NB4 (cell line): ENCODE measurements at places on chromosomes 4 and X.
A peak's percentile ranks its signal among the peaks of the same experiment; 100 is the strongest.

- DNase-seq, result peak; percentile 1
Observed at GRCh38 chrX:112512509-112512908, 167.2 kb downstream of the LHFPL1 start.

DNA sequence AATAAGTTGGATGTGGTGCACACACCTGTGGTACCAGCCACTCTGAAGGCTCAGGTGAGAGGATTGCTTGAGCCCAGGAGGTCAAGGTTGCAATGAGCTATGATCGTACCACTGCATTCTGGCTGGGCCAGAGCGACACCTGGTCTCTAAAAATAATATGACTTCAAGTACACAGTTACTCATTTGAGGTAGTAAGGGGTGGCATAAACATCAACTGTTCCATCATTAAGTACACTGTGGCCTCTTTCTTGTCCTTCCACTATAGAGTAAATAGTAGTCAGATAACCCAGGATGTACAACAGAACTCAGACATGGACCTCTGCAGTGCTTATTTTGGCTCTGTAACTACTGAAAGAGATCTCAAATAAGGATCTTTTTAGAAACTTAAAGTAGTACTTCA is 10.6 kb downstream of the FAM9B start:
- DNase-seq, result no peak

- peak; percentile 89 for DNase-seq
Observed at GRCh38 chrX:96684339-96685209, at the start of gene DIAPH2. TSS of gene DIAPH2 (plus strand) at chrX:96684842.

DNA sequence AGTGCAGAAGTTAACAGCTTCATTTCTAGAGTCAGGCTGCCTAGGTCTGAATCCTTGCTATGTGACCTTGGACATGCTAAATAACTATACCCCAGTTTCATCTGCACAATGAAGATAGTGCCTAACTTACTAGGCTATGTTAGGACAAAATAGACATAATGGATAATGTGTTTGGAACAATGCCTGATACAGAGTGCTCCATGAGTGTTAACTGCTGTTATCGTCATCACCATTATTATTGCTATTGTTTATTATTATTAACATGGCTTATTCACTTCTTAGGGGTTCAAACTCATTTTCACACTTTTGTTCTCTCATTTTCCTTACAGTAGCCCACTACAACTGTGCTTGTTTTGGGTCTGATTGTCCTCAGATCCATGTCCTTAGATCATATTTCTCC is 467.7 kb downstream of the SH2D1A start:
- no peak for DNase-seq

DNA sequence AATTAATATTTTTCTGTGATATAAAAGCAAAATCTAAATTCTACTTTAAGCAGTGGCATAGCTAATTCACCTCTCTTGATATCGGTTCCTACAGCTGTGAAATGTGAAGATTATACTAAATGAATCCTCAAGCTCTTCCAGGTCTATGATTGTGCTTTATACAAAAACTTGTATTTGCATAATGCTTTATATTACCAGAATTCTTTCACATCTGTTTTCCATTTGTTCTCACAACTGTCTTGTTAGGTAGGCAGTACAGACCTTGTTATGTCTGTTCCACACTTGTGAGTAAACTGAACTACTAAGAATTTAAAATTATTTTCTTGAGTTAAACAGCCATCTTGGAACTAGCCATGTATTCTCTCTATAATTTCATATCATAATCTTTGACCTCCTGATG is 184.9 kb downstream of the RAPGEF2 start:
- DNase-seq, result no peak

- DNase-seq, result no peak
Observed at GRCh38 chrX:16733013-16733412, 13.6 kb downstream of the SYAP1 start.

DNA sequence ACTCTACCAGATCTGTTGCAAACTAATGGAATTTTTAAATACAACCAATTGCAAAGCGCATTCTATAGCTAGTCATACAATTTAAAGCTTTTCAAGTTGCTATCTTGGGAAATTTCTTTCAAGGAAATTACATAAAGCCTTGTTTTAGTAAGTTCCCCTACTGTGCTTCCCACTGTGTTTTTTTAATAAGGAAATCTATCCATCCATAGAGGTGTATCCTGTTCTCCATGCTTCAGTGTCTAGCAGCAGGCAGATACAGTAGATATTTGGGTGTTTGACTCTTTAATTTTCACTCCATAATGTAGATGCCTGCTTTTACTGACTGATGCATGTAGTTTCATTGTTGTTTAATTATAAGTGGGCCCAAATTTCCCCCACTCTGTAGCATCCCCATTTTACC is 171.6 kb upstream of the POU3F4 start:
- DNase-seq, result no peak

DNA sequence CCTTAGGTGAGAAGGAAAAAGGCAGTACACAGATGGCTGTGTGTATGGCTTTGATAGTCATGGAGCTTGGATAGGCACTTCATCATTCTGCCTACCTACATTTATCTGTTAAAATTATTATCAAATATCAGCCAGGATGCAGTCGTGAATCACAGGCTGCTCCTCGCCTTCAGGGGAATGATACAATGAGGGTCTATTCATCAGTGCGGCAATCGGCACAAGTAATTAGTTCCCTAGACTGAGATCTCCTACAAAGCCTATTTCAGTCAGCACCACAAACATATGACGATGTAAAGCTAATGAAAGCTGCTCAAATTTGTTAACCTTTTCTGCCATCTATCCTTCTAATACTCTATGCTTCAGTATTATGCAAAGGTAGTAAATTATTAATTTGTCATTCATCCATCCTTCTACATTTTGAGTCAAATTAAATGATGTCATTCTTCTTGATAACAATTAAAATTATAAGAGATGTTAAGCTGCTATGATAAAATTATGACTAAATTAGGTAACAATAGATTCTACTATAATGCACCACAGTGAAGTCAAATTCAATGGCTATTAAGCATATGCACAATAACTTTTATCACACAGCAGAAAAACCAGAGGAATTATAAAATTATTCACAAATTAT is 19.0 kb downstream of the MAB21L2 start:
- DNase-seq, result no peak

GRCh38 chr4:37601531-37601930 is 84.6 kb downstream of the RELL1 start:
- DNase-seq, result peak; percentile 88

DNA sequence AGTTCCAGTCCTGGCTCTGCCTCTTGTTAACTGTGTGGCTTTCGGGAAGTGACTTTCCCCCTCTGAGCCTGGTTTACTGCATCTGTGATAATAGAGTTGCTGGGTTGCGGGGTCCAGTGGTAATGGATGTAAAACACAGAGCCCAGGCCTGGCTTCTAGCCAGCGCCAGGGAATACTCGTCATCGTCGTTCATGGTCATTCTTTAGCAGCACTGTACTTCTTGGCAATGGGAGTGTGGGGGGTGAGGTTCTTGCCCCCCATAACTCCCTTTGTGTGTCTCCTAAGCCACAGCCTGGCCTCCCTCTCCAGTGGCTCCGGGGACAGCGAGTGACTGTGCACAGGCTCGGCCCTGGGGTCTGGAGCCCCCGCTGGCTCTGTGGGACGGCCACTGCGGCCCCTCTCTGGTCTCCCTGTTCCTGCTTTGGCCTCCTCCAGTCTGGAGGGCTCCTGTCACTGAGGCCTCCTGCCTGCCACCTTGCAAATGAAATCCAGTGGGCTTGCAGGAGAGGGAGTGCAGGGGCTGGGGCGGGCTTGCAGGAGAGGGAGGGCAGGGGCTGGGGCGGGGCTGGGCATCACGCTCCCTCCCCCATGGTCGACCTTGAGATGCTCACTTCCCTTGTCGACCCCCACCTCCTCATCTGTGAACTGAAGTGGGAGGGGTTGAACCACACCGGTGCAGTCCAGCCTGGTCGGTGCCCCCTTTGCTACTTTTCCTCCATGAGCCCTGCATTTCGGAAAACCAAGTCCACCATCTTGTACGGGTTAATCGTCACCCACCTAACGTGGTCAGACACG is 13.2 kb downstream of the PSAPL1 start:
- no peak for DNase-seq

GRCh38 chr4:145293658-145294057 is 113.3 kb upstream of the OTUD4 start:
- DNase-seq, result no peak

DNA sequence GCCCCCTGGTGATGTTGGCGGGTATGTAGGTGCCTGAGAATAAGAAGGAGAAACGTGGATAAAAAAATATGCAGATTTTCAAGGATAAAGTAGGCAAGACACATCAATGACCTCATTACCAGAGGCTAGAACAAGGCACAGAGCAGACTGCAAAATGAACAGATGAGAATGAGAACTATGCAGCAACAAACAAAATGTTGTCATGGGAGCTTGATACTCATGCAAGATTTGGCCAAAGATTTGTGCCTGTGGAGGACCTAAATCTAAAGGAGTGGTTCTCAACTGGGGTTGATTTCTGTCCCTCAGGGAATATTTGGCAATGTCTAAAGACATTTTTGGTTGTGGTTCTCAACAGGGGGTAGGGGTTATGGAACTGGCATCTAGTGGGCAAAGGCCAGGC is 177.3 kb downstream of the FRMPD4 start:
- no peak for DNase-seq

- DNase-seq, result no peak
Observed at GRCh38 chr4:80578001-80578400, 242.5 kb downstream of the CFAP299 start.

DNA sequence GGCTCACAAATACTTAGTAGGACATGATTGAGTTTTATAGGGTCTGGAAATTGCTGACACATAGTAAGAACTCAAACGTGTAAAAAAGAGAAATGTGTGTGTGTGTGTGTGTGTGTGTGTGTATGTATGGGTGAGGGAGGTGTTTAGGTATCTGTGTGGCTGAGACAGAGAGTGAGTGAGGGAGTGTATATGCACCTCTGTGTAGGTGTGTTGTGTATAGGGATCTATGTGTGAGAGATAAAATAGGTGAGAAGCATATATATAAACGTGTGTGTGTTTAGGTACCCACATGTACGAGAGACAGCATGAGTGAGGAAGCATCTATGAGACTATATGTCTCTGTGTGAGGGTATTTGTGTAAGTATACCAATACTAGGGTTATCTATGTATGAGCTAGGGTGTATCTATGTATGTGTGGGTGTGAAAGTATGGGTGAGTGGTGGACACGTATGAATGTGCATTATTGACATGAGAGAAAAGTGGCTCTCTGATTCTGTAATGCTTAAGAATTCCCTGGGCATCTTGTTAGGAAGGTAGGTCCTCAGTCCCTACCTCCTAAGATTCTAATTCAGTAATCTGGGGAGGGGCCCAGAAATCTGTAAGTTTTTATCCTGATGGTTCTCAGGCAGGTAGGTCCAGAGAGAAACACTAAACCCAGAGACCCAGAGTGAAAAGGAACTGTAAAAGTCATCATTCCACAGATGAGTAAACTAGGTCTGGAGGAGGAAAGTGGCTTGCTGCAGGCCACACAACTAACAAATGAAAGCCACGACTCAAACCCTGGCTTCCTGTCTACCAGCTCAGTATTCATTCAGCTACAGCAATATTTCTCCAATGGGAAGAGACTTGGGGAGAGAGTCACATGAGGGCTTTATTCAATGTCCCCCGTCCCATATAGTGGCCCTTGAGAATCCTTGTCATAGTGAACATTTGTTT is 237.0 kb downstream of the IDS start:
- no peak for DNase-seq

DNA sequence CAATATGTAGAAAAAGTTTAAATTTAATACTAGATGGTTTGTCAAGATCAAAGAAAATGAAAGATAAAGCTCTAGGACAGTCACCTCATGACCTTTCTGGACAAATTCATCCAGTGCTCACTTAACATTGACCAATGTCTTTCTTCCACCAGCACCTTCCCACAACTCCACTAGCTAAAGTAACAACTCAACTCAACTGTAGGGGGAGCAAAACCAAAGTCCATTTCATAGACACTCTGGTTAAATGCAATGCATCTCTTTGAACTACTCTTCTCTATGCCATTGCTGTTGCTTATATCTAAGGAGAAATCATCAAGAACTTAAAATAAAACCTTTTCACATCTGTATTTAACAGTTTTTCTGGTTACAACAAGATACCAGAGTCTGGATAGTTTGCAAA is 25.1 kb downstream of the UGT2B4 start:
- DNase-seq, result peak; percentile 5

DNA sequence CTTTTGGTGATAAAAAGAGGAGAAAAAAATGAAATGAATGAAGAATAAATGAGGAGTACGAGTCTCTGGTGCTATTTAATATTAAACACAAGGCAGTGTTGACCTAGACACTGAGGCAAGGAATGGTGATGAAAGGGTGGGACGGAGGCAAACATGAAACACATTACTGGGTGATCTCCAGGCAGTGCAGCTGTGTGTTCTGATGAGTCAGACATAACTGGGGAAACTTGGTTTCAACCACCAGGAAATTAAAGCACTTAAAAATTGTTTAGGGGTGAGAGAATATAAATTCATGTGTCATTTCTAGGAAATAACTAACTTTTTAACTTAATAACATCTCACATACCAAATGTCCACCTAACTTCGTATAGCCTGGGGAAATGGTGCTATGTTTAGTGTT is 19.7 kb upstream of the CXCL6 start:
- DNase-seq, result peak; percentile 29

- no peak for DNase-seq
Observed at GRCh38 chrX:119672426-119672825, 20.5 kb downstream of the SEPTIN6 start.

- DNase-seq, result no peak
Observed at GRCh38 chr4:145388043-145388442, 93.6 kb upstream of the SMAD1 start.

GRCh38 chrX:148161701-148162100 is 180.6 kb downstream of the FMR1NB start:
- DNase-seq, result no peak

- no peak for DNase-seq
Observed at GRCh38 chr4:73864961-73865360, 4.2 kb upstream of the CXCL1 start.

GRCh38 chr4:8380511-8381415 is 59.8 kb downstream of the ACOX3 start:
- no peak for DNase-seq

- DNase-seq, result peak; percentile 71
Observed at GRCh38 chr4:67575232-67576058, 16.9 kb downstream of the STAP1 start.

- peak; percentile 61 for DNase-seq
Observed at GRCh38 chrX:153662266-153662665, 11.3 kb downstream of the PNCK start.

- no peak for DNase-seq
Observed at GRCh38 chr4:128558896-128559679, 250.4 kb upstream of the JADE1 start.

- DNase-seq, result no peak
Observed at GRCh38 chr4:158540125-158540907, 18.6 kb downstream of the RXFP1 start.

DNA sequence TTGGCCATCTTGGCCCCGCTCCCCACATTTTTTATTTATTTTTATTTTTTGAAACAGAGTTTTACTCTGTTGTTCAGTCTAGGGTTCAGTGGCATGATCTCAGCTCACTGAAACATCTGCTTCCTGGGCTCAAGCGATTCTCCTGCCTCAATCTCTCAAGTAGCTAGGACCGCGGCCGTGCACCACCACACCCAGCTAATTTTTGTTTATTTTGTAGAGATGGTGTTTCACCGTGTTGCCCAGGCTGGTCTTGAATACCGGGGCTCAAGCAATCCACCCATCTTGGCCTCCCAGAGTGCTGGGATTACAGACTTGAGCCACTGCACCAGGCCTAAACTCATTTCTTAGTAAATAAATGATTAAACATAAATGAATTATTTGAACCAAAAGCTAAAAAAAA is 322.0 kb upstream of the LCORL start:
- no peak for DNase-seq

- DNase-seq, result no peak
Observed at GRCh38 chr4:79330720-79331119, 4.9 kb upstream of the NAA11 start.
